Fibroblast of mammary gland (primary cell): ENCODE measurements at places on chromosomes 1 and 21.

DNA sequence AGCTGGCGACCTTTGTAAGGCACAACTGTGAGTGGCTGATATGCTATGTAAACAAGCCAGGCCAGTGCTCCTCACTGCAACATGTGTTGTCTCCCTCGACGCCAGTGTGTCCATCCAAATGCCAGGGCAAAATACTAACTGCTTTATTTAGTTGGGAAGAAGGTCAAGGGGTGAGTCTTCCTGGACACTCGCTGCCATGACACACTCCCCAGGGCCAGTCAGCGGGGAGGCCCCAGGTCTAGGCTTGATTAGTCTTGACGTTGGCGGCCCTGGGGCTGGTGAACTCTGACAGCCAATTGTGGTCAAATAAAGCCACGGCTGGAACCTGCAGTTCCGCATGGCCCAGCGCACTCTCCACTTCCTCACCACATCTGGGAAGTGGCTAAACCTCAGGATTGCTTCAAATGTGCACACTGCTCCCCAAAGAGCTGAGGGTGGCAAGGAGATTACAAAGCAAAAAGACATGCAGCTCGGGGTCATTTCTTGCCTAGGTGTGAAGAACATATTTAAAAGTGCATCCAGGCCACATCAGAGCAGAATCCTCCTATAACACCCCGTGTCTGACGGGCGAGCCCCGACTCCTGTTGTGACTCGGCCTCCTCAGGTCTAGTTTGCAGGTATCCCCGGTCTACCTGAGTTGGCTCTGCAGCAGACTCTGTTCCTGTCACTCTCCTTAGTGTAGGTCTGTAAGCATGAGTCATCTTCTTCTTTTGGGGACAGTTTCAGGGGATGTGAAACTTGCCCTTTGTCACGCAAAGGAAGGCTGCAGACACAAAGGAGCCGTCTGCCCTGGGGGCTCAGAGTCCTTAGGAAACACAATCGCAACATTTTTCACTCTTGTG is 183.5 kb downstream of the RUNX1 start:
- peak; percentile 51 for DNase-seq

- peak; percentile 91 for DNase-seq
Observed at GRCh38 chr21:36437745-36438128, 42.2 kb downstream of the CLDN14 start.

DNA sequence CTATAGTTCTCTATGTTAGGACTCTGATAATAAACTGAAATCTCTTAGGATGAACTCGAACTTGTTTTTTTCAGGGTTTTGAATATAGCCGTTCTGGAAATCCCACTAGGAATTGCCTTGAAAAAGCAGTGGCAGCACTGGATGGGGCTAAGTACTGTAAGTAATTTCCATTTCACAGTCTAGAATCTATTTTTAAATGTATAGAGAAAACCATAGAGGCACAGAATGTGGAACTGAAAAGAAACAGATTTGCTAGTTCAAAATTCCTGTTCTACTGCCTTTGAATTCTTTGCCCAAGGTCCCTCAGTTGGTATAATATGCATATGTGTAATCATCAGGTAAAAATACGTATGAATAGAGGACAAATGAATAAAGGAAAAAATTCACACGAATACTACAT is 4.8 kb downstream of the CTH start:
- DNase-seq = no peak

DNA sequence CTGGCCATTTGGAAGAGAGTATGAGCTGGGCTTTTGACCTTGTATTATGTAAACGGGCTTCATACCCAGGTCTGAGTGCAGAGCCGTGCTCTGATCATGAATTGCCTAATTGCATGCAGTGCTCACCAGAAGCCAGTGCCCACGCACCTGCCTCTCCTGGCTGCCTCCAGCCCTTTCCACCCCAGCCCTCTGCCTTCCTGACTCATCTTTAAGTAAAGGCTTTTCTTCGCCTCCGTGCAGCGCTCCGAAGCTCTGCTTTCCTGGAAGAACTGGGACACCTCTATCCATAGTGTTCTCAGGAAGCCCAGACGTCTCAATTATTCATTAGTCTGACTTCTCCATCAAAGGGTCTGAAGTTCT is 413.7 kb downstream of the PTPRU start:
- no peak for DNase-seq

DNA sequence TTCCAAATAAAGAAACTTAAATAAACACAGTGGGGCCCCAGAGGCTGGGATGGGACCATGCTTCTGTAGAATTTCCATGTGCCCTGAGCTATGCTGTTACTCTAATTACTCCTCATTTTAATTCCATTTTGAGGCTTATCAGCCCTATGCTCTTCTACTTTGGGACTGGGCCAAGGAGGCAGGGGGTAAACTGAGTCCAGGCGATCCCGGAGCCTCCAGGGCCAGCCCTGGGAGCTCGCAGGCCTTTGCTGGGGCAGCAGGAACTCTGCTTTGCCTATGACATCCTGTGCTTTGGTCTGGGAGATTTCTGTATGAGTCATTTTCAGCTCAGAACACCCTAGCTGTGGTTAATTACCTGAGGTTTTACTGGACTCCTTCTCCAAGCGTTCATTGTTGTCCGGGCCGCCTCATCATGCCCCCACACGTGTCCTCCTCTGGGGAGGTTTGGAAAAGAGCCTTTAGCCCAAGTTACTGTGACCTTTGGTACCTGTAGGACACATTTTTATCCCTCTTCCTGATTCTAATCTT is 95.7 kb downstream of the RHOU start:
- DNase-seq = peak; percentile 70

DNA sequence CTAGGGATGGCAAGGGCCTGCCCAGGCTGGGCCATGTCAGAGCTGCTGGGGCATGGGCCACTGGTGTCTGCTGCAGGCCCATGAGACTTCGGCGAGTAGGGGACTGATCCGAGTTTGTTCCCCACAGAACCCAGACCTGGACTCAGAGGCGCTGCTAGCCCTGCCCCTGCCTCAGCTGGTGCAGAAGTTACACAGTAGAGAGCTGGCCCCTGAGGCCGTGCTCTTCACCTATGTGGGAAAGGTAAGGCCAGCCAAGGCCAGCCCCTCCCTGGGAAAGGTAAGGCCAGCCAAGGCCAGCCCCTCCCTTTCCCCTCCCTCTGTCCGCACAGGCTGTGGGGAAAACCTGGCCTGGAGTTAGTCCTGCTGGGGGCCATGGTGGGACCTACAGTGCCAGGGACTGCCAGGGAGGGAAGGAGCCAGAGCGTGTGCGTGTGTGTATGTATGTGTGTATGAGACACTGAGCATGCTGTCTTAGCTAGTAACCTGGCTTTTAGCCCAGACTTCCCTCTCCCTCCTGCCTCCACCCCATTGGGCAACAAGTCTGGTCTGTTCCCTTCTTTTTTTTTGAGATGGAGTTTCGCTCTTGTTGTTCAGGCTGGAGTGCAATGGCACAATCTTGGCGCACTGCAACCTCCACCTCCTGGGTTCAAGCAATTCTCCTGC is 8.0 kb downstream of the FAAH start:
- DNase-seq = peak; percentile 96

DNA sequence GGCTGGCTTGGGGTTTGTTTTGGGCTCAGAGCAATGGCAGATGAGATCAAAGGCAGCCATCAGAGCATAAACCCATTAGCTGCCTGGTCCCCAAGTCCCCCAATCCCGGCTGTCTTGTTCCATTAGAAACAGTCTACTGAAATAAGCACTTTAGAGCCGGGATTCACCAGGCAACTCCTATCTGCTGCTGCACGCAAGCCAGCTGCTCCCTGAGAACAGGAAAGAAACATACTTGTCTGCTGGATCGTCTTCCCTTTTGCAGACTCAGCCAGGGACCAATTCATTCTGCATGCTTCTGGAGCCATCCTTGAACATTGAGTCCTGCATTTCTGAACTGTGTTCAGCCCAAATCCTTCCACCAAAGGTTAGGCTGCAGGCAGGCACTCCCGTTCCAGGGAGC is 21.8 kb downstream of the RXRG start:
- no peak for DNase-seq

DNA sequence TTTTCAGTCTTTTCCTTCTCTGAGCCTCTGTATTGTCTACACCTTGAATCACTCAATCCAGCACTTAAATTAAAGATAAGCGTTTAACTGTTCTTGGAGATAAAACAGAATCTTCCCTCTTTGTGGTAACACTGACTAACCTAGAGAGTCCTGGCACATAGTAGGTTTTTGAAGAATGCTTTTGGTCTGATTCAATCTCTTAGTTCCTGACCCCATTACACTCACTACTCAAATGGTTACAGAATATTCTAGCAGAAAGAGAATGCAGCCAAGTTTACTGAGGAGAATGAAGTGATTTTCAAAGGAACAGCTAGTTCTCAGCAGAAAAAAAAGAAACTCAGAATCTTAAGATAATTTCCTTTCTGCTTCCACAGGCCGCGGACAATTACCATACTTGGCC is 309.2 kb upstream of the PRMT6 start:
- DNase-seq = no peak

DNA sequence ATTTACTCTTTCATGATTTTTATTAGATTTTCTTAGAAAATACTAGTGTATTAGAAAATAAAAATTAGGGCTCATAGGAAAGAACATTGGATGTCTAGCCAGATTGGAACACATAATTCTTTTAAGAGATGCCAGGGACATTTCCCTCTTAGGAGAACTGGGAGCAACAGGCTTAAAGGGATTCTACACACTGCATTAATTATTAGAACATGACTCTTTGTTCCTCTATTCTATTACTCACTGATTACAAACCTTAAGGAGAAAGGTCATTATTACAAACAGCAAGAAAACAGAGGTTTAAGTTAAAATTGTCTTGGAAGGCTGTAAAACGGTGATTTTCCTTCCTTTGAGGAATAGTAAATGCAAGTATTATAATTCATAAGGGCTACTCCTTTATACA is 32.9 kb upstream of the VAV3 start:
- DNase-seq = peak; percentile 64

DNA sequence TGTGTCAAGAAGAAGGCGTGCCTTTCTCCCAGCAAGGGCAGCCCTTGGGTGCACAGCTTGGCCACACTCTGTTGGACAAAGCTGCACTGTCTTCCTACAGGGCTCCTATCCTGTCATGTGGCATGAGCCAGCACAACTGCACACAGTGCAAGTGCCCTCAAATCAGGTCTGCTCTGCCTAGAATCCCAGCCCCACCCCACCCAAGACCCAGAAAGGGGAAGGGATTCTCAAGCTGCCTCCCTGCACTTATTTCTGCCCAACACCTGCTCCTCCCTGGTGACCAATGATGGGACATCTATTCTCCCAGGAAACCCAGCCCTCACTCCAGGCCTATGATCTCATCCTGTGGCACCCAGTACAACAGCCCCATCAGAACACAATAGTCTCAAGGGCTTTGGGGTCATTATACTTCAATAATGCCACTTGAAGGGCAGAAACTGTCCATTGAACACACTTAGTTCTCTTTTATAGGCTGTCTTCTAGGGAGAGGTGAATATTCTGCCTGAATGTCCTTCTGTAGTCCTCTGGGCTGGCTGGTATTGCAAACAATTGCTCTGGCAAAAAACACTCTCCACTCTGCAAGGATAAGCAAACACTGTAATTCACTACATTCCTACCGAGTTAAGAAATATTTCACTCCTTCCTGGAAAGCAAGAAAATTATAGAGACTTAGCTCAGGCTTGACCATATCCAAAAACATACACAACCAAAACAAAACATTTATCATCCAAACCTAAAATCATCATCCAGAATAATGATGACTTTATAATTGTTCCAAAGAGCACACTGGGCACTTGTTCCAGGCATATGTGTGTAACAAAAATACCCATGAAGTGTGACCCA is 43.1 kb upstream of the IGSF3 start:
- DNase-seq = no peak

DNA sequence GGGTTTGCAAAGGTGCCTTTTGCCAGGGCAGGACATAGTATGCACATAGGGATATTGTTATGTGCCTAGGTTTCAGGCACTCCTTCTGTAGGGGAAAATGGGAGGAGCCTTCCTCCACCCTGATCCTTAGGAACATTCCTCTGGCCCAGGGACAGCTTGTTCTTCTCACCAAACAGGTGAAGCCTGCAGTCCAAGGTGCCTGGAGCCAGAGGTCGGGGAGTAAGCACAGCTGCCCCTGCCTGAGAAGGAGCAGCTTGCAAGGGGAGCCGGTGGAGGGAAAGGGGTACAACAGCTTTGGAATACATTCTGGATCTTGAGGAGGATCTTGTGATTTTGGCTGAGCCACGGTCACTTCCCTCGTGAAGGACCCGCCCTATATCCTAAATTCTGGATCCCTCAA is 82.4 kb upstream of the CD1D start:
- no peak for DNase-seq

DNA sequence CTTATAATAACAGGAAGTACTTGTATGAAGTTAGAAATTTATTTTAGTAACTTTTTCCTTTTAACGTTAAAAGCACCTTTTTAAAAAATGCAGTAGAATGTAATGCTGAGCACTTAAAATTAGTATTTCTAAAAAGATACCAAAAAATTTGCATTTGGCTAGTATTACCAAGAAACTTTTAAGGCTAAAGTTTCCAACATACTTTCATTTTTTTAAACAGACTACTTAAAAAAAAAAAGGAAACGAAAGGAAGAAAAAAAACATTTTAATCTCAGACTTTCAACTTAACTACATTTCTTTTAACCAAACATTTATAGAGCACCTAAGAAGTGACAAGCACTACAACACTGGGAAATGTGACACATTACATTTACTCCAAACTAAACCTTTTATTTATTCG is 2.8 kb downstream of the ARID4B start:
- DNase-seq = no peak

- DNase-seq = no peak
Observed at GRCh38 chr21:14869984-14870852, 194.6 kb downstream of the NRIP1 start.
